ENCODE measurements at places on chromosomes 2 and 18.

- no peak for DNase-seq
These were observed 2.7 kb upstream of the GKN1 start for GRCh38 chr2:68971591-68972231.

DNA sequence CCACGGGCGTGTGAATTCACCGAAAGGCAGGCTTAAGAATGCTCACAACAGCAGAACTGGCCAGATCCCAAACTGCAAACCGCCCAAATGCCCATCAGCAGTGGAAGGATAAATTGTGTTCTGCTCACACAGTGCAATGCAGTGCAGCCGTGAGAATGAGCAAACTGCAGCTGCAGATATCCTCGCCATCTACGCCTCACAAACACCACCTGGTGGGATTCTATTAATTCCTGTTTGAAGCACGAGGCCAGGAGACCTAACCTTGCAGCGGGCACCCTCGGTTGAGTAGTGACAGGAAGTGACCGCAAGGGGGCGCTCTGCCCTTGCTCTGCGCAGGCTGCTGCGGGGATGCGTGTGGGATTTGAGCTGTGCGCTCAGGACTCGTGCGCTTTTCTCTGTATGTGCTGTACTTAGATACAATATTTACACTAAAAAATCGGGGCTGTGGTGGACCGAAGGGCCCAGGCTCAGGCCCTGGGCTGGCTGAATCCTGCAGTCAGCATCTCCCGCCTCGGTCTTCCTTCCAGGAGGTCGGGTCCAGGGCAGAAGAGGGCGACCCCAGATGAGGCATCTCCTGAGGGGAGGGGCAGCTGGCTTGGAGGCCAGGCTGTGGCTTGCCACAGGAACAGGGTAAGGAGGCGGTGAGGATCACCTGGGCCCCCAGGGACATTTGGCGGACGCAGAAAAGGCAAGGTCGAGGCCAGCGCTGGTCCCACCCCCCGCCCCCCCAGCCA, 19.8 kb upstream of the PDIA6 start:
- DNase-seq, result peak; percentile 79

GRCh38 chr2:173149491-173149890, 73.8 kb downstream of the MAP3K20 start:
- no peak for DNase-seq

GRCh38 chr2:129400826-129401225, 578.6 kb upstream of the RAB6C start:
- DNase-seq, result no peak

- no peak for DNase-seq
These were observed 30.3 kb downstream of the TANC1 start for GRCh38 chr2:158998551-158999248.

All from stimulated activated CD4-positive, alpha-beta T cell treated with anti-CD3 and anti-CD28 coated beads, Interleukin-1b, Interleukin-23, amount 100 ng/mL, for 4 hours (primary cell).